Left colon (tissue), 2 donors: ENCODE measurements at places on chromosomes 1 and 21. TPM values are rescaled to one million over a fixed set of nuclear protein-coding genes. Genes with fewer than 3 reads are reported as not detected.

CA6 gene
- not detected for total RNA-seq

- DNase-seq = no peak
These were observed 25.2 kb upstream of the SPAG17 start for GRCh38 chr1:118210051-118210722.

GRCh38 chr21:18772404-18772803 lies 368.8 kb upstream of the TMPRSS15 start:
- DNase-seq = no peak

GRCh38 chr1:99662539-99663080 lies 16.7 kb downstream of the PALMD start:
- no peak for DNase-seq
